Umbilical cord (tissue), 2 donors: ENCODE measurements at places on chromosomes 16 and 17. TPM values are rescaled to one million over a fixed set of nuclear protein-coding genes. Genes with fewer than 3 reads are reported as not detected.
A peak's percentile ranks its signal among the peaks of the same experiment; 100 is the strongest.

DNA sequence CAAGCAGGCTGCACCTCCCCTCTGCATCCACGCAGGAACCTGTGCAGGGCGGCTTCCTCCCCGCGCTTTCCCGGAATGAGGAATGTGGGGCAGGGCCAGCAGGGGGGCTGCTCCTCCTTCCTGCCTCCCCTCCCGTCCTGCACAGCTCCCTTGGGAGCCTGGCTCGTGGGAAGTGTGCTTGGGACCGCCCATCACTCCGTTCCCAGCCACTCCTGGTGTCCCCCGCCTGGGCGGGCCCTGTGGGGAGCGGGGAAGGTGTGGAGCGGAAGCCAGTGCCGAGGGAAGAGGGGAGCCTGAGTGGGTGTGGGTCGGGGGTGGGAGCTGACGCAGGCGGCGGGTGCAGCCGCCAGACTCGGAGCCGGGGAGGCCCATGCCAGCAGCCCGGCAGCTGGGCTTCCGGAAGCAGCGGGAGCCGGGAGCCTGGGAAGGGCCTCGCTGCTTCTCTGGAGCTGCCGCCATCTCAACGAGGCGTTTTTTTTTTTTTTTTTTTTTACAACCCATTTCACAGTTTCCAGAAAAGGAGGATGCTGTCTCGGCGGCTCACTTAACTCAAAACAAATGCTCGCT is 24.1 kb downstream of the BAHCC1 start:
- peak; percentile 94 for DNase-seq

- no peak for DNase-seq
Measured at GRCh38 chr17:79646721-79647455, 36.0 kb upstream of the RBFOX3 start.

GRCh38 chr17:74018115-74018514 is 185.4 kb upstream of the RPL38 start:
- DNase-seq, result no peak

DNA sequence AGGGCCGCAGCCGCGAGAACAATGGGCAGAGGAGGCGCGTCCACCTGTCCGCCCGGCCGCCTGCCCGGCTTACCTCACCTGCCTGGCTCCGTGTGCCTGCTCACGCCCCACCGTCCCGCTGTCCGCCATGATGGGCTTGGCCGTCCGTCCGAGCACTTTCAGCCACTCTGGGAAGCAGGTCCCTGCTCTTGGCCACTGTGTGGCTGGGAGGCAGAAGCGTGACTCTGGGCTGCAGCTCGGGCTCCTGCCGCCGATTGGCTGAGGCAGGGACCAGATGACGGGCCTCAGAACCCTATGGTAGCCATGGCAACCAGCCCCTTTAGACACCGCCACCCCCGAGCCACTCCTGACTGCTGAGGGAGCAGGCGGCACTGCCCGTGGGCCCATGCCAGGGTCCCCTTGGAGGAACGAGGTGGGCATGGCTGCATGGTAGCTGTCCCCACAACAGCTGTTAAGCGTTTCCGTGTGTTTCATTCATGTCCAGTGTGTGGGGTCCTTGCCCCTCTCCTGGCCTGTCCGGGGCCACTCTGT is 8.9 kb upstream of the AXIN1 start:
- no peak for DNase-seq

DNA sequence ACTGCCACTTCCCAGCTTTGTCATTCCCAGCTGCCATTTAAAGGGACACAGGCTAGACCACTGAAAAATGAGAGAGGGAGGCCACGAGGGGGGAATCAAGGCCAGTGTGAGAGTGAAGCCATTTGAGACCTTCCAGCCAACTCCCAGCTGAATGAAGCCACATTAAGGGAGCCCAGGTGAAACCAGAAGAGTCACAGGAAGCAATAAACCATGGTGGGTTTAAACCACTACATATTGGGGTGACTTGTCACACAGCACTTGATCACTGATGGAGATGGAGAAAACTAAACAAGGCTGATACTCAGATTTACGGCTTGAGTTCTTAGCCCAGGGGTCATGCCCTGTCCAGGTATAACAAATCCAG is 2.8 kb upstream of the NUBP1 start:
- no peak for DNase-seq

DNA sequence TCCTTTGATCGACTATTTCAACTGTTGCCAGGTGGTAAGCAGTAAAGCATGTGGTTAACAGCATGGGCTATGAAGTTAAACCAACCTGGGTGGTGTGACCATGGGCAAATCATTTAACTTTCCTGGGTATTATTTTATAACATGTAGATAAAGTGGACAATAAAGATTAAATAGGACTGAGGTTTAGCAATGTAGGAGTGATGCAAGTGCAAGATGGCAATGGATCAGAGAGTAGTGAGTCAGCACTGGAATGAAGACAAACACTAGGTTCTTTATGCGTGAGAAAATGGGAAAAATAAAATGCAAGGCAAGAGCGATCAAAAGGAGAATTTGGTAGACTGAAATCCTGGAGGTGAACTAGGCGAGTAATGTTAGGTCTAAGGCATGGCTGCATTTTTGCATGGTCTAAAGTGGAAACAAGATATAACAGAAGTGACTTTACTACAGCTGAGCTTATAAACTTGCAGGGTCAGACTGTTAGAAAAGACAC is 222.4 kb upstream of the AXIN2 start:
- DNase-seq, result peak; percentile 58

GRCh38 chr17:80441133-80441578 is 26.2 kb downstream of the ENDOV start:
- DNase-seq, result peak; percentile 52

GRCh38 chr17:2303204-2304188 is at the start of the genes SMG6 and SRR:
Gene SMG6, minus strand, starts transcription at chr17:2303785. Its CDS starts 65 bp downstream, at chr17:2303720.
Gene SRR, plus strand, starts transcription at chr17:2303950. Its CDS starts 11,611 bp downstream, at chr17:2315561.
- DNase-seq, result peak; percentile 95

DNA sequence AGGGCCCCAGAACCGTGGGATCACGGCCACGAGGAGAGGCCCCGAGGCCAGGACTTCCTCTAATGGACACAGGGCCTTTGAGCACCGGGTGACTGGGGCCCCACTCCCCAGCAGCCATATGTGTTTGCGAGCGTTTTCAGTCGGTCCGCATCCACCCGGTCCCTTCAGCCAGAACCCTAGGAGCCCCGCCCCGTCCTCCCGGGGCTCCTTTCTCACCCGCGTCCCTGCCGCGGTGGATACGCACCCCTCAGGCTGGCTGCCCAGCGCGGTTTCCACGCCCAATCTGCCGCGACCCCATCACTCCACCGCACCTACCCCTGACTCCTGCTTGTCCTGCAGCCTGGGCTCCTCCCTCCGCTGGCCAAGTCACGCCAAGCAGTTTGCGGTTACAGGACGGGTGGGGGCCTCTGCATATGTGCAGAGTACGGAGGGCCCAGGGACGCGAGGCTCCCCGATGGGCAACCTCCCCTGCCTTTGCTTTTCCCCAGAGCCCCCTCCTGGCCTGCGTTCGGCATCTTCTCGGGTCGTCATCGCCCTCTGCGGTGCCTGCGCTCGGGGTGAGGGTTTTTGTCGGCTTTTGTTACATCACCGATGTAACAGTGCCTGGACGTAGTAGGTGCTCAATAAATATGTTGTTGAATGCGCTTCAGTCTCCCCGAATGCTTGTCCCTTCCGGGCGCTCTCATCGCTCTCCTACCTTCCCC is 1.0 kb upstream of the TTYH2 start:
- peak; percentile 36 for DNase-seq

BEAN1 gene
- 22.1 TPM for total RNA-seq

DOC2B gene
- total RNA-seq, result 2.2 TPM
